ENCODE measurements at places on chromosomes 16 and 17. TPM values are rescaled to one million over a fixed set of nuclear protein-coding genes. Genes with fewer than 3 reads are reported as not detected.

The CEP20 gene
- total RNA-seq: 28.0 TPM

The CDK12 gene
- total RNA-seq: 55.4 TPM

The SLC16A6 gene
- 0.74 TPM for total RNA-seq

The QPRT gene
- total RNA-seq: 0.44 TPM

The AATK gene
- total RNA-seq: 1.5 TPM

The KRTAP4-3 gene
- not detected for total RNA-seq

The PYCARD gene
- total RNA-seq: 23.0 TPM

The RAB26 gene
- 0.91 TPM for total RNA-seq

The USP43 gene
- 0.16 TPM for total RNA-seq

The NOTUM gene
- total RNA-seq: not detected

The ARHGAP23 gene
- total RNA-seq: 190 TPM

The NOG gene
- 2.1 TPM for total RNA-seq

The TLCD3B gene
- total RNA-seq: 0.99 TPM

The KRTAP4-12 gene
- total RNA-seq: not detected

The SEZ6L2 gene
- total RNA-seq: 2.4 TPM

The CDRT15 gene
- total RNA-seq: not detected

The PRPSAP1 gene
- total RNA-seq: 79.1 TPM

The SGCA gene
- total RNA-seq: not detected

The CDH8 gene
- total RNA-seq: not detected

The ZNF469 gene
- 6.3 TPM for total RNA-seq

The HS3ST4 gene
- total RNA-seq: not detected

Measured in endothelial cell of umbilical vein (primary cell).